ENCODE measurements at places on chromosomes 11 and 22.
A peak's percentile ranks its signal among the peaks of the same experiment; 100 is the strongest.

DNA sequence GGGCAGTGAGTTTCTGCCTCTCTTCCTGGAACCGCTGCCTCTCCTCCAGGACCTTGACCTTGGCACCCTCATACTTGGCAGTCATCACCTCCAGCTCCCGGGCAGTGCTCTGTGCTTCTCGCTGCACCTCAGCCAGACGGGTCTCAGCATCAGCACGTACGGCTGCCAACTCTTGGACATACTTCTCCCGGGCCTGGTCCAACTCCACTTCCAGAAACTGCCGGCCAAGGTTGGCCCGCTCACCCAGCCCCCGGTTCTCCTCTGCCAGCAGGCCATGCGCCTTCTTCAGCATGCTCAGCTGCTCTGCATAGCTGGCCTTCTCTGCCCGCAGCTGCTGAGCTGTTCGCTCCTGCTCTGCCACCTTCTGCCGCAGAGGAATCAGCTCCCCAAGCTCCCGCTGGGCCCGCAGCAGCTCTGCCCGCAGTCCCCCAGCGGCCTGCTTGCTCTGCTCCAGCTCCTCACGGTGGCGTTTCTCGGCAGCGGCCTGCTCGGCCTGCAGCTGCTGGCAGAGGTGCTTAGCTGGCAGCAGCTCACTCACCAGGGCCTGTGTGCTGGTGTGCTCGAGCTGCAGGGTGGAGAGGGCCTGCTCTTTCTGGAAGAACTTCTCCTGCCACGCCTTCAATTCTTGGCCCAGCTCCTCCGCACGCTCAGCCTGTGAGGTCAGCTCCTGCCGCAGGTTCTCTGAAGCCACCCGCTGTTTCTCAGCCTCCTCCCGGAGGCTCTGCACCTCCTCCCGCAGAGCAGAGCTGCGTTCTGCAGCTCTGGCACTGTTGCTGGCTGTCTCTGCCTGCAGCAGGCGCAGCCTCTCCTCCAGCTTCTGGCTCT is 14.4 kb downstream of the IL18BP start:
- no peak for DNase-seq

DNA sequence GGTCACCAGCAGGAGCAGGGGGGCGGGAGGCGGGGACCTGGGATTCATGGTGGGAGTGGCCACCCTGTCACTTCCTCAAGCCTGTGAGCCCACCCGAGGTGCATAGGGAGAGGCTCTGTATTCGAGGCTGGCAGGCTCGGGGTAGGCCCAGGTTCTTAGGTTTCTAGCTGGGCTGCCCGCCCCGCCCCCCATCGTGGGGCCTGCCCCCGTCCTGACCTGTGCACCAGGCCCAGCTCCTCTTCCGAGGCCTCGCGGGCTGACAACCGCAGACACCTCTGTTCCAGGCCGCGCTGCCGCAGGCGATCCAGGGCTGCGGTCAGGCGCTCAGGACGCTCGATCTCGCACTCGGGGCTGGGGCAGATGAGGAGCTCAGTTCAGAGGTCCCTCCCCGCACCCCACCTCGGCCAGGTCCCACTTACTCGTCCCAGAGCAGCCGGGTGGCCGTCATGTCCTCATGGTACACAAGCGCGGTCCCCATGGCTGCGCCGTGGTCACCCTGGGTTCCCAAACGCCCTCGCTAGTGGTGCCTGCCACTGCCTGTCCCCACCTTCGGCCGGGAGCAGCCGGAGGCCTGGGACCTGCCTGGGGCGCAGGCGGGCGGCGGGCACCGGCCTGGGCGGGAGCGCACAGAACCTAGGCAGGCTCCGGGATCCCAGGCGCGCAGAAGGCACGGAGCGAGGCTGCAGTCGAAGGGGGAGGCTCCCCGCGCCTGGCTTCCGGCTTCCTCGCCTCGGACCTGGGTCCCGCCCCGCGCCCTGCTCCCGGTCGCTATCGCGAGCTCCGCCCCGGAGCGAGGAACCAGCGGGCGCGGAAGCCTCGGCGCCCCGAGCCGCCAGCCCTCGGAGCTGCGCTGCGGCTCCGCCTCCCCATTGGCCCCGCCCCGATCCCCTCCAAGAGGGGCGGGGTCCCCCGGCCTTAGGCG is at the start of gene HDAC10:
TSS of gene HDAC10 (minus strand) at position 711 of the 922 bp plus-strand sequence. CDS start at position 478, 233 bp downstream.
- peak; percentile 80 for DNase-seq

DNA sequence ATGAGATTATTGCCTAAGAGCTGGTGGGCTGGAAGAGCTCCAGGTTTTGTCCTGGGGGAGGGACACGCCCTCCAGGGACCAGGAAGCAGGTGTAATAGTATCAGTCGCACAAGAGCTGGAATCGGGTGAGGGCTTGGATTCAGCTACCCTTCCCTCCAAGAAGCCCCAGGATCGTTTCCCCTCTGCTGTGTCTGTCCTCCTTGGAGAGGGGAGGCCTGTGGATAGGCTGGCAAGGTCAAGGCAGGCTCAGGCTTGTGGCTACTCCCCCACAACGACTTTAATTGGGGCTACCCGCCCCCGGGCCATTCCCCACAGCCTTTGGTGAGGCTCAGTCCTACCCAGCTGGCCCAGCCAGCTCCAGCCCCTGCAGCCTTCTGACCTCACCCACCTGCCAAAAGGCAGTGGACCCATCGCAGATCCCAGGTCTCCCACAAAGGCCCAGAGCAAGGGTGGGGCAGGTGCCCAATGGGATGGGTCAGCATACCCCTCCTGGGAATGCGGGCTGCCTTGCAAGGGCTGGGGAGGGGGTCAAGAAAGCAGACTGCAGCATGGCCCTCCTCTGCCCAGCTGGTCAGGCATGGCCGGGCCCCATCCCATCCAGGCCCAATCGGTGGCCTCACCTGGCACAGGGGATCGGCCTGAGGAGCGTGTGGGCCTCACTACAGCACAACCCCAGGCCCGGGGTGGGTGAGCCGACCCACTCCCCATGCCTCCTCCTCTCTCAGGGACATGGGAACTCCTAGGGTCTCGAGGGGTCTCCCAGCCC is 1.0 kb downstream of the CTSD start:
- no peak for DNase-seq

- no peak for DNase-seq
Measured at GRCh38 chr11:134667505-134667904, 255.5 kb upstream of the B3GAT1 start.

GRCh38 chr11:44185522-44185921 is 90.0 kb downstream of the EXT2 start:
- DNase-seq, result no peak

GRCh38 chr22:41597635-41597953 is 8.0 kb upstream of the PMM1 start:
- no peak for DNase-seq

- no peak for DNase-seq
Measured at GRCh38 chr11:117929142-117929915, at the start of gene TMPRSS13. TSS of gene TMPRSS13 (minus strand) at chr11:117929402. CDS start at chr11:117929307, 95 bp downstream.

DNA sequence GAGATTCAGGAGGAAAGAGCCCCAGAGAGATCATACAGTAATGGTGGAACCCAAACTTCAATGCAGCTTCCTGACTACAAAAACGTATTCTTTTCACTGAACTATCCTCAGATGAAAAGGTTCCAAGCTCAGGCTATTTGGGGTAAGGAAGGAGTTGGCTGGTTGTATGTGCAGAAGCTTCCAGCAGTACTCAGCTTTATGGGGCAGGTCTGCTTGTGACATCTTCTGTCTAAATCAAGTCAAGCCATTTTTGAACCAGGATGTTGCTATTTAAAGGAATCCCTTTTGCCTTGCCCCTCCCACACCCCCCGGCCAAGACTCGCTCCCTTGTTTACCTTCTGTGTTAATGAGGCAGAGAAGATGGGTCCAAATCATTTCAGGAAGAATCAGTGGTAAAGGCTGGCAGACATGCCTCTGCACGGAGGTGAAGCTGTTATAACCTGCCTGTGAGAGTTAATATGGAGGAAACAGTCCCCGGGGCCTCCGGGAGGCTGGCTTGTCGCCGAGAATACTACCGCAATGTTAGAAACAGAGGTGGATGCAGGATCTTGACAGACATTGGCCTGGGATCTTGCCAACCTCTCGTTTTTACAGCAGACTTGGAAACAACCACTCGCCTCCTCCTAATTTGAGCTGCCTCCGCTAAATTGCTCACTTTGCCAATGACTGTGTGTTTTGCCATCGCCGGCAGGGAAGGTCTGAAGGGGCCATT is 45.4 kb downstream of the TIMP3 start:
- no peak for DNase-seq

- no peak for DNase-seq
Measured at GRCh38 chr11:69385832-69386427, 92.0 kb downstream of the MYEOV start.

DNA sequence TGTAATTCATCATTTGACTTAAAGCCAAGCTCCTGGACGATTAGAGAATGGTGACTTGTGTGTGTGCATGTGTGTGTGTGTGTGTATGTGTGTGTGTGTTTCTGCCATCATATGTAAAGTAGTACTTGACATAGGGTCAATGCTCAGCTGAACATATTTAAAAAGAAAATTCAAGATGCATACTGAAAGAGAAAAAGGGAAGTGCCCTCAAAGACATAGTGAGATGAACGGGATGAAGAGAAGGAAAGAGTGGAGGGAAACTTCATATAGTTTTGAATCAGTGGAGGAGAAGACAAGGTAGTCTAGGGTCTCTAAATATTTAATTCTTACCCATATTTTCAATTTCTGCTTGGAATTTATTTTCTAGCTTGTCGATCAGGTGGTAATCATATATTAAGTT is 4.0 kb downstream of the TCN1 start:
- no peak for DNase-seq

DNA sequence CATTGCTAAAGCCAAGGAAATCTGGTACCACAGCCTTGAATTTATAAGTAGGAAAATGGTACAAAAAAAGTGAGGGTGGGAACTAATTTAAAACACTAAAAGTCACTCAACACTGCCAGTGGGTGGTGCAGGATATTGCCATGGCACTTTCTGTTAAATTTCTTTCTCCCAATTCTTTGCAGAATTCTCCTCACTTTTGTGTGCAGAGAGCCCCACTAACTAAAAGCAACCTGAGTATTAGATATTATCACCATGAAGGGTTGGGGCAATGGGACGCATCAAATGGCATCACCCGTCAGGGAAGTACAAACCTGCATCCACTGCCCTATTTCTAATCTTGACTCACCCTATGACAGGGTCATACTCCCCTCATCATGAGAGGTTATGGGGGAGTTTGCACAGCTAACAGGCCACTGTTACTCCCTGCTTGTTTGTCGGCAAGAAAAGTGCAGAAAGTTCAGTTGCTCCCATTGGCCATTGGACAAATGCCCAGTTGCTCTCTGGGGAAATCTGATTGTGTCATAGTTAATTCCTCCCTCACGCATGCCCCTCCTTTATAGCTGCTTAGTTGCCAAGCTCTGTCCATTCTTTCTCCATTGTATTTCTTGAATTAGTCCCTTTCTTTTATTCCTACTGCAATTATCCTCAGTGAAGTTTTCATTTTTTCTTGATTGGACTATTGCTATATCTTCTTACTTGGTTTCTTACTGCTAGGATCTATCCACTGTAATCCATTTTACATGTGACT is 93.8 kb upstream of the BLID start:
- DNase-seq, result peak; percentile 27

GRCh38 chr11:5690216-5690615 is 626 bp downstream of the TRIM22 start:
- no peak for DNase-seq

GRCh38 chr11:65932558-65932919 is 12.7 kb upstream of the TSGA10IP start:
- DNase-seq, result no peak

GRCh38 chr11:39745401-39745800 is 1714.1 kb downstream of the LRRC4C start:
- no peak for DNase-seq

GRCh38 chr22:25563761-25564319 is 635 bp upstream of the GRK3 start:
- DNase-seq, result peak; percentile 61

- DNase-seq, result peak; percentile 31
Measured at GRCh38 chr11:112877581-112877980, 83.6 kb upstream of the NCAM1 start.

- DNase-seq, result no peak
Measured at GRCh38 chr11:17102462-17102861, 25.0 kb upstream of the RPS13 start.

- no peak for DNase-seq
Measured at GRCh38 chr11:43367382-43368178, 8.9 kb downstream of the TTC17 start.
